ENCODE measurements at places on chromosomes 1 and 21. TPM values are rescaled to one million over a fixed set of nuclear protein-coding genes. Genes with fewer than 3 reads are reported as not detected.

- H3K27me3 ChIP-seq: no peaks in the 10 kb centered on the region
- peak; percentile 88 for DNase-seq
- H3K4me1 ChIP-seq: peaks cover 36% of the 10 kb centered on the region
- H3K4me3 ChIP-seq: no peak overlapping the region
- no peaks in the 10 kb centered on the region for H3K36me3 ChIP-seq
These were observed 22.6 kb downstream of the ETNK2 start for GRCh38 chr1:204128964-204129896.

- H3K36me3 ChIP-seq: no peaks in the 10 kb centered on the region
- H3K4me1 ChIP-seq: no peaks in the 10 kb centered on the region
- H3K27ac ChIP-seq: no peak overlapping the region
- H3K4me3 ChIP-seq: no peak overlapping the region
These were observed 143.0 kb upstream of the MAGI3 start for GRCh38 chr1:113247355-113247754.

DNA sequence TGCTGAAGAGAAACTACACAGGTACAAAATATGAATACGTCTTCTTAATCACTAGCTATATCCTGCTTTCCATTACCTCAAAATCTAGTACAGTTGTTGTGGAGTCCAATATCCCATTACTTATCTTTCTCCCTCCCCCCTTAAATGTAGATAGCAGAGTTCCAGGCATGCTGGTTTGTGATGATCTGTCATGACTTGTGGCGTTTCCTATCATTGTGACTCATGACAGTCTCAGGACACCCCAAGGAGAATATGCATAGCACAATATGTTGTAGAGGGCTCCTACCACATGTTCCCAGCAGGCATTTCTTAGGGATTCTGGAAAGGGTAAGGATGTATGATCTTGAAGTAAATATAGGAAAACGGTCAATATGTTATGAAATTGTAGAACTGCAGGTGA, 206.9 kb downstream of the USH2A start:
- H3K27me3 ChIP-seq: peaks cover 17% of the 10 kb centered on the region
- no peaks in the 10 kb centered on the region for H3K36me3 ChIP-seq
- H3K4me1 ChIP-seq: peaks cover 1% of the 10 kb centered on the region

- DNase-seq: no peak
- H3K4me1 ChIP-seq: peaks cover 7% of the 10 kb centered on the region
- H3K27ac ChIP-seq: no peak overlapping the region
- no peaks in the 10 kb centered on the region for H3K27me3 ChIP-seq
- peak overlapping the region; percentile 53 for H3K4me3 ChIP-seq
- no peaks in the 10 kb centered on the region for H3K36me3 ChIP-seq
These were observed 62.9 kb downstream of the MDM4 start for GRCh38 chr1:204578867-204579664.

Gene SPTA1
- total RNA-seq: not detected

- H3K4me1 ChIP-seq: no peaks in the 10 kb centered on the region
- H3K36me3 ChIP-seq: no peaks in the 10 kb centered on the region
- no peak overlapping the region for H3K4me3 ChIP-seq
- H3K27me3 ChIP-seq: peaks cover 6% of the 10 kb centered on the region
- DNase-seq: no peak
These were observed 158.6 kb downstream of the MIS18A start for GRCh38 chr21:32120230-32120629.

DNA sequence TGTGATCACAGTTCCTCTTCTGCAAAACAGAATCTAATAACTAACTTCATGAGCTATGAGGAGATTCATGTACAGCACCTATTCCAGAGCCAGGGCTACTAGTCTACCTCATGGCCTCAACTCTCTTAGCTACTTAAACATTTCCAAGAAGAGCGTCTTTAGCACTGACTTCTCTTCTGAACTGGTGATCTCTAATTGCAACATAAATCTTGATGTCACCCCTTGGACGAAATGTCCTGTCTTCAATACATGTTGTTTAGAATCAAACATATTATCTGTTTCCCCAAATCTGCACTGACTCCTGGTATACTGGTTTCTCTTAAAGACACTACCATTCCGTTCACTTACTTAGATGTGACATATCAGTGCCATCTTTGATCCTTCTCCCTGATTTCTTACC, 88.2 kb downstream of the GRIK1 start:
- H3K4me3 ChIP-seq: no peak overlapping the region
- no peaks in the 10 kb centered on the region for H3K27me3 ChIP-seq
- H3K4me1 ChIP-seq: no peaks in the 10 kb centered on the region
- no peaks in the 10 kb centered on the region for H3K36me3 ChIP-seq
- no peak overlapping the region for H3K27ac ChIP-seq
- DNase-seq: no peak

DNA sequence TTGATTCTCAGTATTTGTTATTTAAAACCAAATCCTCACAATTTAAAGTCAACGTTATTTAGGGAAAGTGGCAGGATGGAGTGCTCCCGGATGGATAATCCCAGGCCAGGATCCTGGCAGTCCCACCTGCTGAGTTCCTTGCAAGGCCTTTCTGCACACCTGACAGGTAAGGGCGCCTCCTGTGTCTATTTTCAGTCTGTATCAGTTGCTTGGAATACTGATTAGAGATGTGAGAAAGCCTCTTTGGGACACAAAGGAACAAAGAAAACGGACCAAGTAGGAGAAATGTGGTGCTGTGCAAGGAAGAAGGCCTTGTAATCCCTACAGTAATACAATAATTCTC, 12.2 kb downstream of the STYXL2 start:
- H3K4me3 ChIP-seq: no peak overlapping the region
- no peak for DNase-seq
- no peak overlapping the region for H3K27ac ChIP-seq
- peaks cover 32% of the 10 kb centered on the region for H3K4me1 ChIP-seq

Gene MTARC2
- total RNA-seq: 27.9 TPM

- no peak overlapping the region for H3K27ac ChIP-seq
- DNase-seq: no peak
- no peak overlapping the region for H3K4me3 ChIP-seq
- no peaks in the 10 kb centered on the region for H3K36me3 ChIP-seq
These were observed 109.3 kb upstream of the SPATA6 start for GRCh38 chr1:48581270-48581669.

Gene FALEC
- not detected for total RNA-seq

DNA sequence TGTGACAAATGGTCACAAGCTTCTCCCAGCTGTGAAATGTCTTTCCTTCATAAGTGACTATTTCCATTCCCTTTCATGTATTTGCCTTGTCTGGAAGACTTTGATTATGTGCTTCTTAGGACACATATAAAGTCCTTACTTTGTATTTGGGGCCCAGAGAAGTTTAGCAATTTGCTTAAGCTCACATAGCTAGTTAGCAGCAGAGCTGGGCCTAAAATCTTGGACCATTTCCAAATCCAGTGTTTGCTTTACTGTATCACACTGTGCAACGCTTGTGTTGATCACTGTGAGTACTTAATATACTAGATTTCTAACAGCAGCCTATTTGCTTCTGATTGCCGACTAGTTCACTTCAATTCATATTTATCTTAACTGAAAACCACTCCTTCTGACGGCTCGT, 2.2 kb upstream of the KCNA3 start:
- H3K27me3 ChIP-seq: peaks cover 58% of the 10 kb centered on the region
- peaks cover 3% of the 10 kb centered on the region for H3K4me1 ChIP-seq
- DNase-seq: no peak

GRCh38 chr1:243507001-243507671, 251.3 kb downstream of the SDCCAG8 start:
- no peak overlapping the region for H3K27ac ChIP-seq
- H3K4me3 ChIP-seq: no peak overlapping the region
- H3K4me1 ChIP-seq: peaks cover 4% of the 10 kb centered on the region
- no peaks in the 10 kb centered on the region for H3K27me3 ChIP-seq

Gene RIPPLY3
- total RNA-seq: 0.21 TPM
